ENCODE measurements at places on chromosomes 4 and X.

DNA sequence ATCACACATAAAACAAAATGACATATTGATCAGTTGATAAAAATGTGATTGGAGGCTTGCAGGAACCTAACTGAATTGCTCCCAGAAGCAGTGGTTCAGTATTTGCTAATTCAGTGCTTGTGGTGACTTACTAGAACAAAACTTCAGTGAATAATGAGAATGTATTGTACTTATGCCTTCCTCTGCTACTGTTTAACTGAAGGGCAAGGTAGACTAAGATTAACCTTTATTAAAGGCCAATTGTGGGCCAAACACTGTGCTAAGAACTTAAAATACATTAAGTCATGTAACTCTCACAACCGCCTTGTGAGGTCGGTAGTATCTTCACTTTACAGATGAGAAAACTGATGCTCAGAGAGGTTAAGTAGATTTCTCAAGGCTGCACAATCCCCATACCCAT, 14.9 kb downstream of the IGFBP7 start:
- no peak for DNase-seq

DNA sequence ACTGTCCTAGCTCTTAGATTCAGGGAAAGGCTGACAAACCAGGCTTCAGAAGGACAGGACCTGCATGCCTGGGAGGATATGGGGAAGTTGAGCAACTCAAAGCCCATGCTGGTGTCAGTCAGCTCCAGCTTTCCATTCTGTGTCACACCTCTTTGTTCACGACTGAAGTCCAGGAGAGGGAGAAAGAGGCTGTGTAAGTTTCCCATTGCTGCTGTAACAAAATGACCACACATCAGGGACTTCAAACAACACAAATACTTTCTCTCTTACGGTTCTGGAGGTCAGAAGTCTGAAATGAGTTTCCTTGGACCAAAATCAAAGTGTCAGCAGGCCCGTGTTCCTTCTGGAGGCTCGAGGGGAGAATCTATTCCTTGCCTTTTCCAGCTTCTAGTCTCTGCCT, 50.6 kb upstream of the STX18 start:
- no peak for DNase-seq

DNA sequence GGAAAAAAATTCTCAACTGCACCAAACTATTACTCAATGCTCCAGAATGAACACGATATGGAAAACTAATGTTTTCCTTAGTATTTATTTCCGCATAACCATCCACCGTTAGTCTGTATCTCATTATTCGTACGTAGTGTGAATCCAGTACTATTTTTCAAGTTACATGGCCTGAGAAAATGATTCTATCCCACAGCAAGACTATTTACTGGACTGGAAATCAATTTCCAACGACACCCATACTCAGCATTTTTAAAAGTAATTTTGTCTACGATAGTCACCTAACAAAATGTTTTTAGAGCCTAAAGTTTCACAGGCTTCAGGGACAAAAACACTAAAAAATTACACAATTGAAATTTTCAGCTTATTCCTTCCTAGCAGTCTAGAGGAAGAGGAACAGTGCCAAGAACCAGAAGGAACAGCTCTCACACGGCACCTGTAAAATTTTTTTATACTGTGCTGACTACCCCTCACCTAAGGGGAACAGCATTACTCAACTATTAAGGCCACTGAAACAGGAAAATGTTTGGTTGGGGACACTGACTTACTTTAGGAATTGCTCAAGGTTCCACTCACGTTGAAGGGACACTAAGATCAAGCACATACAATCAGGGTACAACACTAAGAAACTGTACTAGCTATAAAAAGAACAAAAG, 9.6 kb downstream of the UBE2D3 start:
- no peak for DNase-seq

GRCh38 chr4:72860766-72861165, 208.8 kb downstream of the COX18 start:
- no peak for DNase-seq

DNA sequence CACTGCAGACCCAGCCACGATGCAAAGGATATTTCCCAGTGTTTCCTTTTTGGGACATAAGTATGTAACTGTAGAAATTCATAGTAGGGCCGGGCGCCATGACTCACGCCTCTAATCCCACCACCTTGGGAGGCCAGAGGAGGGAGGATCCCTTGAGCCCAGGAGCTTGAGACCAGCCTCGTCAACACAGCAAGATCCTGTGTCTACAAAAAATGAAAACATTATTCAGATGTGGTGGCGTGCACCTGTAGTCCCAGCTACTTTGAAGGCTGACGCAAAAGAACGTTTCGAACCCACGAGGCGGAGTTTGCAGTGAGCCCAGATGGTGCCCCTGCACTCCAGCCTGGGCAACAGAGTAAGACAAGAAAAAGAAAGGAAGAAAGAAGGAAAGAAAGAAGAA, 49.2 kb downstream of the CRLF2 start:
- DNase-seq = no peak

- no peak for DNase-seq
Observed at GRCh38 chr4:77450006-77450405, 155.6 kb upstream of the CXCL13 start.

DNA sequence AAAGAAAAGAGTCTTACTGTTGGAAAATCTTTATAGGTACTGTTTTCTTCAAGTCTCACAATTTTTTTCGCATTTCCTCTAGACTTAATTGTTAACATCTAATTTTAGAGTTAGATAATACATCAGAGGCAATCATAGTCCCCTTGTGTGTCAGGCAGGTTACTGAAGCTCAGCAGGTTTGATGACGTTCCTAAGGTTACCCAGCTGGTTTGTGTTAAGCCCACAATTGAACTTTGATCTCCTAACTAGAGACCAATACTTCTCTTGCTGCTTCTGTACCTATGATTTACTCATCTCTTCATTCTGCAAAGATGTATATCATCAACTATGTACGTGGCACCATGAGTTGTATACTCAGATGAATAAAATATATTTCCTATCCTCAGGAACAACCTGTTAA, 131.6 kb upstream of the STIM2 start:
- no peak for DNase-seq

DNA sequence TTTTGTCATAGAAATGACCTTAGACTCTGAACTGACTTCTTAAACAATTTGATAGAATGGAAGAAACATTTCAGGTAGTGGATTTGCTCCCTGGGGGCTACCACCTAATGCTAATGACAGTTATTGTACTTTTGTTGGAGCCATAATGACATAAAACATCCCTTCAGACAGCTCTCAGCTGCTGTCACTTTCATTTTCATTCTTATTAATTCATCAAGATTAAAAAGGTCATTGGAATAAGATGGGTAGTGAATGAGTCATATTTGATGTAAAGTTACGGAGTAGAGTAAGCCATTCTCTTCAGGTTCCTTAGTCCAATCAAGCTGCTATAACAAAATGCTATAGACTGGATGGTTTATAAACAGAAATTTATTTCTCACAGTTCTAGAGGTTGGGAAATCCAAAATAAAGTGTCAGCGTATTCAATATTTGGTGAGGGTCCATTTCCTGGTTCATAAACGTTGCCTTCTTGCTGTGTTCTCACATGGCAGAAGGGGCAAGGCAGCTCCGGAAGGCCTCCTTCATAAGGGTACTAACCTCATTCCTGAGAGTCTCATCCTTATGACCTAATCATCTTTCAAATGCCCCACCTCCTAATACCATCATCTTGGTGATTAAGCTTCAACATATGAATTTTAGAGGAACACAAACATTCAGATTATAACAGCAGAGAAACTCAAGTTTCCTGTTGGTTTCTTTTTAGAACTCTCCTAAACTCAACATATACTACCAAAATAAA, 268.5 kb downstream of the ARAP2 start:
- no peak for DNase-seq

- no peak for DNase-seq
Observed at GRCh38 chr4:6854098-6854744, 55.4 kb upstream of the TBC1D14 start.

DNA sequence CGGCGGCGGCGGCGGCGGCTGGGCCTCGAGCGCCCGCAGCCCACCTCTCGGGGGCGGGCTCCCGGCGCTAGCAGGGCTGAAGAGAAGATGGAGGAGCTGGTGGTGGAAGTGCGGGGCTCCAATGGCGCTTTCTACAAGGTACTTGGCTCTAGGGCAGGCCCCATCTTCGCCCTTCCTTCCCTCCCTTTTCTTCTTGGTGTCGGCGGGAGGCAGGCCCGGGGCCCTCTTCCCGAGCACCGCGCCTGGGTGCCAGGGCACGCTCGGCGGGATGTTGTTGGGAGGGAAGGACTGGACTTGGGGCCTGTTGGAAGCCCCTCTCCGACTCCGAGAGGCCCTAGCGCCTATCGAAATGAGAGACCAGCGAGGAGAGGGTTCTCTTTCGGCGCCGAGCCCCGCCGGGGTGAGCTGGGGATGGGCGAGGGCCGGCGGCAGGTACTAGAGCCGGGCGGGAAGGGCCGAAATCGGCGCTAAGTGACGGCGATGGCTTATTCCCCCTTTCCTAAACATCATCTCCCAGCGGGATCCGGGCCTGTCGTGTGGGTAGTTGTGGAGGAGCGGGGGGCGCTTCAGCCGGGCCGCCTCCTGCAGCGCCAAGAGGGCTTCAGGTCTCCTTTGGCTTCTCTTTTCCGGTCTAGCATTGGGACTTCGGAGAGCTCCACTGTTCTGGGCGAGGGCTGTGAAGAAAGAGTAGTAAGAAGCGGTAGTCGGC, 528 bp downstream of the FMR1 start:
- peak; percentile 10 for DNase-seq

DNA sequence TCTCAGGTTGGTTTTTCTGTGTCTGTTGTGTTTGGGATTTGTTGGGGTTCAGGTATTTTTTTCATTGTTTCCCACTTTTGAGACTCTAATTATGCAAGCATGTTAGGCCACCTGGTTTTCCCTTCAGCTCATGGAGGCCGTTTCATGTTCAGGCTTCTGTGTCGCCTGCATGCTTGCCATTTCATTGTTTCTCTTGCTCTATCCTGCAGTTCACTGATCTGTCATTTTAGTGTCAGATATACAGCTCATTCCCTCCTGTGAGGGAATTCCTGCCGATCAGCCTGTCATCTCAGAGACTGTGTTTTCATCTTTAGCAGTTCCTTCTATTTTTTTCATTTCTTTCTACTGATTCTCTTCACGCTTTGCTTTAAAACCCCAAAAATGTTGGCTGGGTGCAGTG, 49.4 kb upstream of the HGFAC start:
- no peak for DNase-seq

- DNase-seq = no peak
Observed at GRCh38 chr4:149897783-149898182, 82.1 kb upstream of the IQCM start.

DNA sequence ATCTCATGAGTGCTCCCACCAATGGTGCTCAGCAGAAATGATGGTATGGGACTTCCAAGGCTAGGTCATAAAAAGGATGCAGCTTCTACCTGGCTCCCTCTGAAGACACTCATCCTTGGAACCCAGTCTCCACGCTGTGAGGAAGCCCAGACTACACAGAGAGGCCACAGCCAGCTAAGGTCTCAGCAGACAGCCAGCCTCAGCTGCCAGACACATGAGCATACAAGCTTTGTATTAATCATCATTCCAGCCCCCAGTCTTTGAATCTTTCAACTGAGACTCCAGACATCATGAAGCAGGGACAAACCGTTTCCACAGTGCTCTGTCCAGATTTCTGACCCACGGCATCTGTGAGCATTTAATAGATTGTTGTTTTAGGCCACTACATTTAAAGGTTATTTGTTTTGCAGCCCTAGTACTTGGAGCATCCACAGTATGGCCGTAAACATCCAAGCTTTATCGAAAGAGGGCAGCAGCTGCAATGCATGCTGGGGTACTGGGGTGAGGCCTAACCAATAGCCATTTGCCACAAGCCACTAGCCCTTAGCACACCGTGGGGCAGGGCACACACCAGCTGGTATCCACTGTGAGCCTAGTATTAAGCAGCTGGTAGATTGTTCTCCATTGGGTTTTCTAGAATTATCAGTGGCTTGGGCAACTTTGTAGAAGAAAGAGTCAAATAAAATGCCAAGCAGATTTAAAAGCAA, 449.1 kb downstream of the BCOR start:
- DNase-seq = no peak

DNA sequence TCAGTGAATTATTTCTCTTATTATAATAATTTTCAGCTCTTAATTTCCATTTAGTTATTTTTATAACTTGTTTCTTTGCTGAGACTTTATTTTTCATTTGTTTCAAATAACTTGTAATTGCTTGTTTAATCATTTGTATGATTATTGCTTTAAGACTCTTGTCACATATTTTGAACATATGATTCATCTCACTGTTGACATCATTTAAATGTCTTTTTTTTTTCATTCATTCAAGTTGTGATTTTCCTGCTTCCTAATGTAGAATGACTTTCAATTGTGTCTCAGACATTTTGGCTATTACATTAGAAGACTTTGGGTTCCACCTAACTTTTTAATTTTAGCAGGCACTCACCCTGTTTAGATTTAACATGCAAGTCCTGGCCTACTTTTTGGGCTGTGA, 234.8 kb upstream of the DIPK2B start:
- no peak for DNase-seq

DNA sequence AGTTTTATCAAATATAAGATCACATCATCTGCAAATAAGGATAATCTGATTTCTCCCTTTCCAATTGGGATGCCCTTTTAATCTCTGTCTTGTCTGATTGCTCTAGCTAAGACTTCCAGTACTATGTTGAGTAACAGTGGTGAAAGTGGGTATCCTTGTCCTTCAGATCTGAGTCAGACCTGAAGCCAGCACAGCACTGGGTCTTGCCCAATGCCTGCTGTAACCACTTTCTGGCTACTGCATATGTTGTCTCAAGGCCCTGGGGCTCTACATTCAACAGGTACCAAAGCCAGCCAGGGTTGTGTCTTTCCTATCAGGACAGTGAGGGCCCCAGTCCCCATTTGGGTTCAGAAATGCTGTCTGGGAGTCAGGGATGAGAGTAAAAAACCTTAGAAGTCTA, 90.3 kb downstream of the CYSLTR1 start:
- DNase-seq = no peak

- no peak for DNase-seq
Observed at GRCh38 chr4:86497980-86498862, 95.9 kb upstream of the PTPN13 start.

GRCh38 chr4:64713256-64713840, 304.1 kb upstream of the TECRL start:
- DNase-seq = no peak

DNA sequence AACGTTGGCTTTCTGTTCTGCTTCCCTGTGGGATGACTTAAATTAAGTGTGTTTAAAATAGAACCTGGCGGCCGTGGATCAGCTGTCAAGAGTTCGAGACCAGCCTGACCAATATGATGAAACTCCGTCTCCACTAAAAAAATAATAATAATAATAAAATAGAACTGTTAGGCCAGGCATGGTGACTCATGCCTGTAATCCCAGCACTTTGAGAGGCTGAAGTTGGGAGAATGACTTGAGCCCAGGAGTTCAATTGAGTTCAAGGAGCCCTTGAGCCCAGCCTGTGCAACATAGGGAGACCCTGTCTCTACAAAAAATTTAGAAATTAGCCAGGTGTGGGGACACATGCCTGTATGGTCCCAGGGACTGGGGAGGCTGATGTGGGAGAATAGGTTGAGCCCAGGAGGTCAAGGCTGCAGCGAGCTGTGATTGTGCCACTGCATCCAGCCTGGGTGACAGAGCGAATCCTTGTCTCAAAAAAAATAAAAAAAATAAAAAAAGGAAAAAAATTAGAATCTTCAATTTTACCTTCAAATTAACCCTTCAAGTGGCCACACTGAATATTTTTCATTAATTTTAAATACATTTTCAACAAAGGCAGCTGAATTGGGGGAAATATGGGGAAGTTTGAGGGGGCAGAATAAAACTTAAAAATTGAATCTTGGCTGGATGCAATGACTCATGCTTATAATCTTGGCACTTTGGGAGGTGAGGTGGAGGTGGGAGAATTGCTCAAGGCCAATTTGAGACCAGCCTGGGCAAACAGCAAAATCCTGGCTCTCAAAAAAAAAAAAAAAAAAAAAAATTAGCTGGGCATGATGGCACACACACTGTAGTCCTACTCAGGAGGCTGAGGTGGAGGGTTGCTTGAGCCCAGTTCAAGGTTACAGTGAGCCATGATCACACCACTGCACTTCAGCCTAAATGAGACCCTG, 31.8 kb upstream of the HSD17B13 start:
- no peak for DNase-seq

Measured in stimulated activated CD8-positive, alpha-beta memory T cell treated with anti-CD3 and anti-CD28 coated beads, Interleukin-15, amount 100 ng/mL, for 4 hours (primary cell).